Ascending aorta (tissue), 2 donors: ENCODE measurements at places on chromosomes 4 and X.

DNA sequence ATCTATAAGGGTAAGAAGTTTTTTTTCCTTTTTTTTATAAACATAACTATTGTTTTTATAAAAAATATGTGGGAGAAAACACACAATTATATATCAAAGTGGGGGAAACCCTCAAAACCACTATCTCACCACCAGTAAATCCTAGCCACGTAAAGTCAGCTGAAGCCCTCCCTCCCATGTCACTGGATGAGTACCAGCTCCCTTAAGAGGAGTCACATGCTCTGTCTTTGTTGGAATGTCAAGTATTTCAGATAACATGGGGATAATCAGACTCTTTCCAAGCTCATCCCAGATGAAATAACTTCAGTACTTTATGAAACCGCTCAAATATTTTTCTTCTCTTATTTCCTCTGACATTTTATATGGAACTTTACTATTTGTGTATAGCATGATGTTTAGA lies 2.4 kb downstream of the MYOZ2 start:
- no peak for DNase-seq

DNA sequence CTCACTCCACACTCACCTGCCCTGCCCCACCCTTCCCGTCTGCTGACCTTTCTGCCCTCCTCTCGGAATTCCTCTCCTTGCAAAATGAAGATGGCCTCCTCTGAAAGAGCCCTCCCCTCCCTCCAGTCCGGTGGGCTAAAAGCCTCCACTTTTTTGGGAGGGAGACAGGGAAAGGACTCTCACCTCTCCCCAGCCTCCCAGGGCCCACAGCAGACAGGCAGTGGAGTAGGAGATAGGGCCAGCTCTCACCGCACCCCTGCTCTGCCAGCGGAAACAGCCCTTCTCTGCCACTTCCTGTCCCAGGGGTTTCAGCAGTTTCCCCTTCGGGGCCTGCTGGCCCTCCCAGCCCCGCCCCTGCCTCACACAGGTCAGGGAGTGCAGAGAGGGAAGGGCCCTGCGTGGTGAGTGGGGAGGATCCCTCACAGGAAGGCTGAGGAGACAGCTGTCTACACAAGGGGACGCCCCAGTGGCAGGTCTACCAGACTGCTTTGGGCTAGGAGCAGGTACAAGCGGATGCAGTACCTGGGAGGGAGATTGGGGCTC lies 18.2 kb downstream of the ELF4 start:
- peak; percentile 78 for DNase-seq

GRCh38 chrX:106450405-106450804 lies 161.4 kb upstream of the RADX start:
- DNase-seq, result no peak

GRCh38 chrX:8971116-8971515 lies 62.8 kb downstream of the FAM9B start:
- no peak for DNase-seq

- DNase-seq, result no peak
Observed at GRCh38 chrX:45748369-45748774, 547.7 kb upstream of the DIPK2B start.

- no peak for DNase-seq
Observed at GRCh38 chr4:186939226-186939625, 215.6 kb upstream of the FAT1 start.

DNA sequence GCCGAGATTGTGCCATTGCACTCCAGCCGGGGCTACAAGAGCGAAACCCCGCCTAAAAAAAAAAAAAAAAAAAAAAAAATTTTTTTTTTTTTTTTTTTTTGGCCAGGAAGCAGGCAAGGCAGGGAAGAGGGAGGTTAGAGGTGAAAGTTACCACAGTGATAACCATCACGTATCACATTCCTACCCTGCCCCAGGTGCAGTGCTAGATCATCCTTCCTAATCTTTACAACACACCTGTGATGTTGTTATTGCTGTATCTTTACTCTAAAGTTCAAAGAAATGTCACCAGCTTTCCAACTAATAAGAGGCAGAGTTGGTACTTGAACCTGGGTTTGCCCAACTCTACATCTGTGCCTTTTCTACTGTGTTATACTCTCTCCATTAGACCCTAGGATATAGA lies 7.2 kb upstream of the LIMCH1 start:
- no peak for DNase-seq

- DNase-seq, result no peak
Observed at GRCh38 chr4:69999420-69999819, 3.7 kb downstream of the STATH start.

- DNase-seq, result no peak
Observed at GRCh38 chrX:15505101-15505500, 4.5 kb downstream of the BMX start.

- no peak for DNase-seq
Observed at GRCh38 chr4:184324939-184325477, 107.3 kb upstream of the ENPP6 start.

GRCh38 chr4:41881981-41882624 lies 53.1 kb upstream of the TMEM33 start:
- no peak for DNase-seq

DNA sequence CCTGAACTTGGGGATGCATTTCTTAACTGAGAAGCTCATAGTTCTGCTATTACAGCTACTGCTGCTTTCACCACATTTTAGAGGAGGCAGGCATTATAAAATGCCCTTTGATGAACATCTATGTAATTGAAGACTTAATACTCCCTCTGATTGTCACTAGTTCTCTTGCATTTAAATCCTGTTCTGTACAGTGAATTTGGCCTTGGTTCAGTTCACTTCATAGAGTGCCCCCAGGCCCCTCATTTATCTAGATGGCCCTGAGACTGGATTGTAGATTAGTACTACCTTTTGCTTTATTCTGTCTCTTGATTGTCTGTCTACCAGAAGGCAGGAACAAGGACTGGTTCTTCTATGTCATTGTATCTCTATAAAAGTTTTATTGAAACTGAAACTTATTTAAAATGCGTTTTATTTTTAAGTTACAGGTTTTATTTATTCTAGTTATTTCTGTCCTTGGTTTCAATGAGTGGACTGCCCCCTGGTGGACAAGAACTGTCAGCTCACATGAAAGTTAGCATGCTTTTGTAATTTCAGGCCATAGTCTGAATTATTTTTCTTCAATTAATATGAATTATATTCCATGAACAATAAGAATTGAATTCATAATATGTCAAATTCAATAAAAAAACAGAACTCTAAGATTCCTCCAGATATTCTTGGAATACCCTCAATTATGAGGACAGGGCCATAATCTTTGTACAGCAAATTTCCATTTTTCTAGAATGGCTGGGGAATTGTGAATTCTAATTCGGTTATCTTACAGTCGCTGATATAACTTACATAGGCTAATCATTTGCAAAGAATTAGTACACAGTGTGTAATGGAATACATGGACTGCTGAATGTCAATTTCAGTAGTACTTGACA lies 47.2 kb upstream of the TMEM33 start:
- DNase-seq, result no peak

DNA sequence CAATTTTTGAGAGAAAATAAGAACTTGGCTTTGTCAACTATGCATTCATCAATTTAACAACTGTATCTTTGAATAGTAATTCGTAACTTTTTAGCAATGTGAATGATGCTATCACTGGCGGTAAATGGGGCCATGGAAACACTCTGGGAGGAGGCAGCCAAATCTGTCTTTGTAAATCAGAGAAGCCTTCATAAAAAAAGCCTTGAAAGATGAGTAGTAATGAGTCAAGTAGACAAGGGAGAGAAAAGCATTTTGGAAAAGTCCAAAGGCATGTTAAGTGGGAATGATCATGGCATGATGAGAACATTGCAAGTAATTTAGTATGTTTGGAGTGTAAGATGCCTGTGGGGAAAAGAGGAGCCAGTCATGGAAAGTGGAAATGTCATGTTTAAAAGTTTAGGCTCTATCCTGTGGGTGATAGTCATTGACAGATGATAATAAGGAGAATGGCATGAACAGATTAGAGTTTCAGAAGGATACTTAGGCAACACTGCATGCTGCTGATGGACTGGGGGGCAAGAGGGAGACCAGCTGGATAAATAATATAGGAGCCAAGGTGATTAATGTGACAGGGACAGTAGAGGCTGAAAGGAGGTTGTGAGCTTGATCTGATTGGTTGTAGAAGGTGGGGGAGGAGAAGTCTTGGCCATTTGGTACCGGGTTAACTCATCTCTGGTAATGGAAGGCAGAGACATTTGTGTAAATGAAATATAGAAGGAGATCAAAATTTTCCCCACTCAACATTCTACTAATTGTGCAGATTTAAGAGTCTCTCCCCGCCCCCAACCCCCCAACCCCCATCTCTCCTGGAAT lies 16.3 kb downstream of the SPRY1 start:
- DNase-seq, result no peak

GRCh38 chrX:46325312-46325877 lies 219.8 kb downstream of the ZNF674 start:
- no peak for DNase-seq

DNA sequence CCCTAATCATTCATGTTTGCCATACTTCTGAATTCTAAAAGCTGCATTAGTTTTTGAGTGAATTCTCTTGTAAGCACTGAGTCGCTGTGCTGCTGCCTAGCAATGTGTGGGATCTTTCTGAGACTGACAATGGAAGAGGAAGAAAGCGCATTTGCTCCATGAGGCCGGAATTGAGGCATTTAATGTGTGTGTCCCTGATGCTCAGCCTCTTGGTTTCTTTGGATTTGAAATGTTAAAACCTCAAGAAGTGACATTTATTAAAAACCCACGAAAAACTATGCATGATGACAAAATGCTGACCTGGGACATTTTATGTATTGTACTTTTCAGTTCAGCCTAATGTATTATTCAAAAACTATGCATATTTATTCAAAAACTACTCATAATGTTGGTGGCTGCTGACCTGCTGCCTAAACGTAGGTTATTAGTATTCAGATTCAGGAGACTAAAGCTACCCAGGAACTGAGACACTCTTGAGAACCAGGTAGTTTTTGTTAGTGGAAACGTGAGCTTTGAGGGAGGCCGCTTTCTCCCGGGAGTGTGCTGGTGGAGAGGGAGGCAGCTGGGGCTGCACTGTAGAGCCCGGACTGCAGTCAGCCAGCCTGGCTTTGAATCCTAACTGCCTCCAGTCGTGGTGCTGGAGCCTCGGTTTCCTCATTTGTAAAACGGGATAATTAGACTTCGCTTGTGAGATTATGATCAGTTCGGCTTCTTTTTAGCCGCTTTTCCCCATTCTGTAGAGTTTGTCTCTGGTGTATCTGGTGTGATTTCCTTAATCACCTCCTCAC lies 11.3 kb downstream of the RGS12 start:
- no peak for DNase-seq

DNA sequence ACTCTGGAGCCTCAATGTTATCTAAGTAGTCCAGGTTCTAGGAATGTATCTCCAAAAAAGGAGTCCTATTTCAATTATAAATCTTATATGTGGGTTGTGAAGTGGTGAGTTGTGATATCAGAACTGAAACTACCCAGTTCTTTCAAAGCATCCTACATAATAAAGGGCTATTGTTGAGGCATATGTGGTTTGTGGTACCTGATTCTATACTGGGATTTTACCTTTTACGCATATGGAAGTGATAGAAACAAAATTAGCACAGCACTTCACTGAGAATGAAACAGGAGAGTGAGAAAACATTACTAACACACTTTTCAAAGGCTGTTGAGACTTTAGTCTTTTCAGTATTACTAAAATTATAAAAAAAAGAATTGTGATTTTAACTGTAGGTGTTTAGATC lies 417.7 kb upstream of the GALNT7 start:
- no peak for DNase-seq

DNA sequence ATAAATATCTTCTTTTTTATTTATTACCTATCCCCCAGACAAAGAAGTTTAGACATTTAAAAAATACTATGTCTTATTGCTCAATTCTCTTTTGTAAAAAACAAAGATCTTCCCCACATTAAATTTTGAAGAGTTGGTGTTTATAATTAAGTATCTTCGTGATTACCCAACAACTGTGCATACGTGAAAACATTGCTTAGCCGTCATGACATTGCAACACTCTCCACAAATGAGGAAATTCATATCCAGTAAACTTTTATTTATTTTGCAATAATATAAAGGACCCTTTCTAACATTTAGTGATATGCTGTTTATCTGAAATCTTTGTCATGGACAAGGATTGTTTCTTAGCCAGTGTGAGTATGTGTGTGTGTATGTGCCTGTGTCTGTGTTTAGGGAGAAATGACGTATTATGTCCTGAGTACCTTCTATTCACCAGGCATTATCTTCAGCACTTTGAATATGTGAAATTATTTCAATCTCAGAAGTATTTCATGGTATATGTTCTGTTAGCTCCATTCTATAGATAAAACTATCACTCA lies 26.1 kb upstream of the EREG start:
- DNase-seq, result no peak

DNA sequence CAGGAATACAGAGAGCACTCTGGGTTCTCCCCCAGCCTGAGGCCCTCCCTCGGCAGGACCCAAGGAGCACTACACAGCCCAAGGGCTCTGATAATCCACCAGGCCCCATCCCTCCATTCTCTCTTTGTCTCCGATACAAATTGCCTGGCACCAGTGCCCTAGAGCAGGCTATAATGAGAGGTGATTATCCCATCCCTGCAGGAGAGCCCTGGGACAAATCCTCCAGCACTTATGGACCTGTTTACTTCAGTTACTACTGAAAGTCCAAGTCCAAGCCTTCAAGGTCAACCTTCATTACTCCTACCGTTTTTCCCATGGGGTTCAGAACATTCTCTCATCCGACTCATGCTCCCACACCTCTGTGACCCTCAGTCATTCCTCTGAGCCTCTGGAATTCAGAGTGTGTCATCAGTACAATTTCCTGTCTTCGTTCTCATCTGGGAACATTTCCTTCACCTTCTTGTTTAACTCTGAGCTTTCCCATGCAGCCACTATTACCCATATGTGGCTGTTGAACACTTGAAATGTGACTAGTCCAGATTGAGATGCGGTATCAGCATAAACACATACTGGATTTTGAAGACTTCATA lies 299.0 kb downstream of the RAPGEF2 start:
- no peak for DNase-seq

DNA sequence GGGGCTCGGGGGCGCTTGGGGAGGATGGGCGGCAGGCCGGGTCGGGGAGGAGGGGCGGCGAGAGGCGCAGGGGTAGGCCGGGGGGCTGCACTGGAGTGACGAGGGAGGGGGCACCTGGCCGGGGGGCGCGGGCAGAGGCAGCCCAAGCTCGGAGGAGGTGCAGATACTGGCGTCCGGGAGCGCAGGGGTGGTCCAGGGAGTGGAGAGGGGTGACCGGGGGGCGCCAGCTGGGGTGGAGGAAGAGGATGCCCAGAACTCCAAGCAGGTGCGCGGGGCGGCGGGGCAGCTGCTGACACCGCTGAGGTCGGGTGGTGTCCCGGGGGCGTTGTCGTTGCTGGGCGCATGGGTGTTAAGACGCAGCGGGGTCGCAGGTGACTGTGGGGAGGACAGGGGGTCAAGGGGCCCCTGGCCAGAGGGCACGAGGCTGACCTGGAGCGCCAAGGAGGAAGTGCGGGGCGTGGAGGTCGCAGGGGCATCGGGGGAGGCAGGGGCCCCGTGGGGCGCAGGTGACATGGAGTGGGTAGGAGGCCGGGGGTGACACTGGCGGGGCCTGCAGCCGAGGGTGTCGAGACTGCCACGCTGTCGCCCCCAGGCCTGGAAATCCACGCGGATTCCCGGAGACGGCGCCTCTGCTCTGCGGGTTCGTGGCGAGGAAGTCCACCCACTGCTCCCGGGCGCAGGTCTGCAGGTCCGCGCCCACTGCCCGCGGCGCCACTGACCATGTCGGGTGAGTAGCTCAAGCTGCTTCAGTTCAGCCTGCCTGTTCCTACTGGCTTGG lies 928 bp downstream of the GYG2 start:
- no peak for DNase-seq
